Activated gamma-delta T cell treated with anti-CD3 and anti-CD28 coated beads, Interleukin-2, amount 50 U/mL, for 16 hours (primary cell): ENCODE measurements at places on chromosomes 5 and 9.

DNA sequence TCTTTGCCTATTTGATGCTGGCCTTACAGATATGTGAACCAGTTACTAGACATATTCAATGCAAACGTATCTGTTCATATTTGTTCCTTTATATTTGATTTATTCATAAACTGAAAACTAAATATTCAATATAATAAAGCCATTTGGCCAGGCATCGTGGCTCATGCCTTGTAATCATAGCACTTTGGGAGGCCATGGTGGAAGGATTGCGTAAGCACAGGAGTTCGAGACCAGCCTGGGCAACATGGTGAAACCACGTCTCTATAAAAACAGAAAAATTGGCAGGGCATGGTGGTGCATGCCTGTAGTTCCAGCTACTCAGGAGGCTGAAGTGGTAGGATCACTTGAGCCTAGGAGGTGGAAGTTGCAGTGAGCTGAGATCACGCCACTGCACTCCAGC is 49.2 kb upstream of the CTNNAL1 start:
- no peak for DNase-seq

- DNase-seq, result no peak
Measured at GRCh38 chr5:176371621-176372539, 6.6 kb downstream of the ARL10 start.

DNA sequence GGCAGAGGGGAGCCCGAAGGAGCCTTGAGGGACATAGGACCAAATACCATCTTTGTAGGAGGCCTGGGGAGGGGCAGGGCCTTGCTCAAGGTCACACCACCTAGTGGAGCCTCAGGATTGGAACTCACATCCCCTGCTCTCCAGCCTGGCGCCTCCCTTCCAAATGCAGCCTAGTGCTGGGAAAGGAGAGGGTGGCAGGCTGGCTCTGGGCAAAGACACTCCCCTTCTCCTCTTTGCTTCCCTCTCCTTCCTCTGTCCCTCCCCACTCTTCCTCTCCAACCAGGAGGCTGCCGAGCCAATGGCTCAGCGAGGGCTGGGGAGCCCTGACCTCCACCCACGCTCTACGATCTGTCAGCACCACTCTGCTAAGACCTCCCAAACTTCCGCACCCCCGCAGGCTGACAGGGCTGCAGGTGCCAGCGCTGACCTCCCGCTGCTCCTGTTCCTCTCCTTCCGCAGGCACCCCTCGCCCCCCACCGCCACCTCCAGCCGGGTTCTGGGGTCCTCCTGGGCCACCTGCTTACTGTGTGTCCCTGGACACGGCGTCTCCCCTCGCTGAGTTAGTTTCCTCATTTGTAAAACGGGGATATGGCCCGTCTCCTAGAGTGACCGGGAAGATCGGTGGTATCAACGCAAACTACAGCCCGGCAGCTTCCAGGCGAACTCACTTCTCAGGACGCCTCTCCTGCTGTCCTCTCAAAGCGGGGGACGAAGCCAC is 52.9 kb downstream of the C9orf50 start:
- no peak for DNase-seq

DNA sequence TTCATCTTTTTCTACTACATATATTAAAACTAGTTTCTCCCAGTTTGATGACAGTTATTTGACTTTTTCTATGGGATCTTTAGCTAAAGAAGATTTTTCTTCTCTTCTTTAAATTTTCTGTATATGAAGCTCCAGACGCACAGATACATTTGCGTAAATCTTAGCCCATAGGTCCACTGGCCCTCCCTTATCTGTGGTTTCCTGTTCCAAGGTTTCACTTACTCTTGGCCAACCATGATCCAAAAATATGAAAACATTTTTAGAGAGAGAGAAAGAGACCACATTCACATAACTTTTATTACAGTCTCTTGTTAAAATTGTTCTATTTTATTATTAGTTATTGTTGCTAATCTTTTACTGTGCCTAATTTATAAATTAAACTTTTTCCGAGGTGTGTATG is 270.2 kb upstream of the DAPK1 start:
- DNase-seq, result no peak

GRCh38 chr9:31142456-31142855 is 1242.0 kb upstream of the ACO1 start:
- no peak for DNase-seq

- DNase-seq, result no peak
Measured at GRCh38 chr5:93141969-93142368, 439.1 kb downstream of the NR2F1-AS1 start.

DNA sequence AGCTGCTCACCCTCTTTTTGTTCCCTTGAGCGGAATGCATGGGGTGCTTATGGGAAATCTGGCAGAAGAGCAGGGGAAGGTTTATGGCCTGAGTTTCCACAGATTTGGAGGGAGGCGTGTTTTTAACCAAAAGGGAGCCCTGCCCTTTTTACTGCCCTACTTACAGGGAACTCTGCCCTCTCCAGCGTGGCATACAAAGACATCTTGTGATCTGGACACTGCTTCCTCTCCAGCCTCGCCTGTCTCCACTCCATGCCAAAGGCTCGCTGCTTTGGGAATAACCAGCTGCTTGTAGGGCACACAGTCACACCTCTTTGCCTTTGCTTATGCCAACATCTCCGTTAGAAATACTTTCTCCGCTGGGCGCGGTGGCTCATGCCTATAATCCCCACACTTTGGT is 314.2 kb downstream of the ARHGAP26 start:
- no peak for DNase-seq

DNA sequence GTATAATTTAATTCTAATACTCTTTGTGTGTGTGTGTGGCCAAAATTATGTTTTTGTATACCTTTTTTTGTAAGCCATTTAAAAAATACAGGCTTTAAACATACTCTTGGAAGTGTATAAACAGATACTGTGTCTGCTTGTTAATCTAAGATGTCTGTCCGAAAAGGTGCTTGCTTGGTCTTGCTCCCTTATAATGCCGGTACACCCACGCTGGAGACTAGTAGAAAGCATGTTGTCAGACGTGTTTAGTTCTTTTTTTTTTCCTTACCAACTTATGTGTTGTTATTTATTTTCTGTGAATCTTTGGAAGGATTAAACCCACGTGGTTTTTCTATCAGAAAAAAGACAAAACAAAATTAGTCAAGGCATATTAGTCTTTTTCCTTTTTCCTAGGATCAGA is 9.5 kb downstream of the GAPVD1 start:
- no peak for DNase-seq

DNA sequence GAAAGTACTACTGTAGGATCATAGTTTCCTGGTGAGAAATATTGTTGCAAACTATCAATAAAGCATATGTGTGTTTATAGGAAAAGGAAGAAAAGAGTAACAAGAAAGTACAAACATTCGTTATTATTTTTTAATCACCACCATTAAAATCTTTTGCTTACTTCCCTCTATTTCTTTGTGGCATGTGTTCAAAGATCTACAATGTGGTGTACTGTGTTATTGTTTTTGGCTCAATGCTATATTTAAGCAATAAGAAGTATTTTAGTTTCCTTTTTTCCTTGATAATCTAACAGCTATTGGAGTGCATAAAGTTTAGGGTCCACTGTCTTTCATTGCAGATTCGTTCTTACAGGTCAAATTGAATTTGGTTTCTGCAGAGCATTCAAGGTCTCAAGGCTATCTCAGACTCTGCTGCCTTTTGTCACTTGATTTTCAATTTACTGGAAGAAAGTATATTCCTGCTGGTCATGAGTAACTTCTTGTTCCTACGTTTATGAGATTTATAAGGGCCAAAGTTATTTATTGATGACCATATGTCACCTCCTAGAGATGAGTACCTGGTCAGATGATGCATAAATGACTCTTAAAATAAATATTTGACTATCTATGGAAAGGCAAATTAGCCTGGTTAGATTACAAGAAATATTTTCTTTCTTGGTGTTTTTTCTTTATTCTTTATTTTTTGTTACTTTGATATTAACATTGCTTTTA is 323.0 kb downstream of the TMEM167A start:
- no peak for DNase-seq

GRCh38 chr5:149320791-149321330 is 24.4 kb upstream of the GRPEL2 start:
- DNase-seq, result no peak

DNA sequence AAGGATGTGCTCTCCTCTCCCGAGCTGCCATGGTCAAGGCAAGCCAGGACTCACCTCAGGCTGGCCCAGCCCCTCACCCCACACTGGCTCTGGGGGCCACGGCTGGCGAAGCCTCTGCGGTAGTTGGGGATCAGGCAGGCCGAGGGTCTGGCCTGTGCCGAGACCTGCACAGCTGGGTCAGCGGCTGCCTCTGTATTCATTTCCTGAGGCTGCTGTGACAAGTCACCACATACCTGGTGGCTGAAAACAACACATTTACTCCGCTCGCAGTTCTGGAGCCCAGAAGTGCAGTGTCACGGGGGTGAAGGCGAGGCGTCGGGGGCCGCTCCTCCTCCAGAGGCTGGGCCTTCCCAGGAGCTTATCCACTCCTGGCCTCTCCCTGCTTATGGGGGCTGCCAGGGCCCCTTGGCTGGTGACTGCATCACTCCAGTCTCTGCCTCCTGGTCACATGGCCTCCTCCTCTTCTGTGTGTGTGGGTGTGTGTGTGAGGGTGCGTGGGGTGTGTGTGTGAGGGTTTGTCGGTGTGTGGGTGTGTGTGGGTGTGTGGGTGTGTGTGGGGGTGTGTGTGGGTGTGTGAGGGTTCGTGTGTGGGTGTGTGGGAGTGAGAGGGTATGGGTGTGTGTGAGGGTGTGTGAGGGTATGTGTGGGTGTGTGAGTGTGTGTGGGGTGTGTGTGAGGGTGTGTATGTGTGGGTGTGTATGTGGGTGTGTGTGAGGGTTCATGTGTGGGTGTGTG is 3.2 kb upstream of the SCGB3A1 start:
- no peak for DNase-seq

GRCh38 chr5:52767766-52768480 is 19.8 kb upstream of the ITGA1 start:
- DNase-seq, result no peak

- DNase-seq, result no peak
Measured at GRCh38 chr9:129725795-129726251, 27.0 kb downstream of the PTGES start.

DNA sequence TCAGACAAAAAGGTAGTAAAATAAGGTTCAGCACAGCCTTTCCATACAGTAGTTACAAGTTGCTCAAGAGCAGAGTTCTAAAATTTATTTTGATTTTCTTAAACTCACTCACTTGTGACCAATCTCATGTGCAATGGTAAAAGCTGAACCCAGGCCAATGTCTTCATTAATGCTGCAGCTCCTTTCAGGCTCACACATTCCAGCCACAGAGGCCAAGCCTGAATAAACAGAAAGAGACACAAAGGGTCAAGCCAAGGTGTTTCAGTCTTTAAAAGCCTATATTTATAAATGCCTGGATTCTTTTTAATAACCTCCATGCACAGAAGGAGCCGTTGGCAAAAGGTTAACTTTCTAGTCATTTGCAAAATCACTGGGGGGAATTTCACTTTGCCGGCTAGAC is 152.5 kb downstream of the ADAMTS6 start:
- no peak for DNase-seq

DNA sequence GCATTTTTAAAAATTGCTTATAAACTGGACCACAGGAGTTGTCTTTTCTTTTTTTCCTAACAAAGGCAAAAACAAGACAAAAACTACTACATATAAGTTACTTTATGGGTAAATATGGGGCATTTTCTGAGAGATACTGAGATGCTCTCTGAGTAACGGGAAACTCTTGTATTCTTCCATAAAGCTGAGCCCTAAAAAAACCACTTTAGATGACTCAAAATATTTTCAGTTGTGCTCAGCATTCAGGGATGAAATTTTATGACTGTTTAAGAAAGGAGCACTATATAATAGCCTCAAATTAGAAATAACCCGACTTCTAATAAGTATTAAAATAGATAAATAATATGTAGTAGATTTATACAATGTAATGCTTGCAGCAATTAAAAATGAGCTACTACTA is 644.5 kb downstream of the KCTD16 start:
- no peak for DNase-seq

DNA sequence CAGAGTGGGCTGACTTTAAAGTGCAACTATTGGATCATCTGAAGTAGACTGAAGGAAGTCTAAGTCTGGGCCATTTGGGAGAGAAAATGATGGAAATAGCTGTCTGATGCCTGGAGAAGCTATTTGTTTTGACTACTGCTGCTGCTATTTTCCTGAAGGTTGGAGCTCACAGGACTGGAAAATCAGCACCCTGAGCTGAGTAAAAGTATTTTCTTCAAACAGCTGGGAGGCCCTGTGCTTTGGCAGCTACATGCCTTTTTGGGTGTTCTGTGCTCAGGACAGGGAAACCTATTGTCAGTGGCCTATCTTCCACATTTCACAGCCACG is 302.6 kb downstream of the ENC1 start:
- no peak for DNase-seq

DNA sequence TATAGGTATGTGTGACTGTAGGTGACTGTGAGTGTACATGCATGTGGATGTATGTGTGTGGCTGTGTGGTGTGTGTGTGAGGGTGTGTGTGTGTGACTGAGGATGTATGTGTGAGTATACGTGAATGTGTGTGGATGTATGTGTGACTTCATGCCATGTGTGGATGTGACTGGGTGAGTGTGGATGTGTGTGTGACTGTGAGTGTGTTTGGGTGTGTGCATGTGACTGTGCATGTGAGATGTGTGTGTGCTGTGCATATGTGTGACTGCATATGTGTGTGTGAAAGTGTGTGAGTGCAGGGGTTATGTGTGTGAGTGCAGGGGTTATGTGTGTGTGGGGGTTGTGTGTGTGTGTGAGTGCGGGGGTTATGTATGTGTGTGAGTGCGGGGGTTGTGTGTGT is 42.3 kb downstream of the RXRA start:
- DNase-seq, result no peak

- DNase-seq, result no peak
Measured at GRCh38 chr5:72386639-72387038, 66.5 kb downstream of the PTCD2 start.

- DNase-seq, result no peak
Measured at GRCh38 chr5:177496727-177497291, 595 bp downstream of the PDLIM7 start.

DNA sequence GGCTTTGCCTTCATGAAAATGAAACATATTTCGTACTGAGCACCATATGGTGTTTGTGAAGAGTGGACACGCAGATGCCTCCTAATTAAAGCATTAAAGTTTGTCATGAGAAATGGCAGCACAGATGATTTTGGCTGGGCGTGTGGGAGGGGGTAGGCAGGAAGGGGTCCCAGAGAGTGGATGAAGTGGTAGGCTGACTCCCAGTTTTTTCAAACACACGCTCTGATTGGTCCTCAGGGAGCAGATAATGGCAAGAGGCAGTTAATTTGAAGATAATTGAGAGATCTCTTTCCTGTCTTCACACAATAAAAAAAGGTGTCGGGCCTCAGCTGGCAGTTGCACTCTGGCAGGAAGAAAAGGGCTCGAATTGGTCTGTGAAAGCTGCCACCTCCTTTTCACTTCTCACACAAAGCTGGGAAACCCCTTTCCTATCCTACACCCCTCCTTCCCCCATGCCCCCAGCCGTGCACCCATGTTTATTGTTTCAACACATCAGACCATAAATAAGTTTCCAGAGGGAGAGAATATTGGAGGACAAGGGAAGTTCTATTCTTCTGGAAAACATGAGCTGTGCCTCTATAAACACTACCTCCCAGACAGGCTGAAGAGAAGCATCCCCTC is 429.6 kb downstream of the ARHGEF28 start:
- no peak for DNase-seq

- peak; percentile 10 for DNase-seq
Measured at GRCh38 chr9:92664394-92665152, 5.4 kb downstream of the IPPK start.
